ENCODE measurements at places on chromosomes 12 and 14.

GRCh38 chr14:21498540-21499526 is 12.3 kb downstream of the METTL3 start:
- peak; percentile 58 for DNase-seq

GRCh38 chr14:53619691-53620231 is 336.9 kb downstream of the BMP4 start:
- DNase-seq = no peak

DNA sequence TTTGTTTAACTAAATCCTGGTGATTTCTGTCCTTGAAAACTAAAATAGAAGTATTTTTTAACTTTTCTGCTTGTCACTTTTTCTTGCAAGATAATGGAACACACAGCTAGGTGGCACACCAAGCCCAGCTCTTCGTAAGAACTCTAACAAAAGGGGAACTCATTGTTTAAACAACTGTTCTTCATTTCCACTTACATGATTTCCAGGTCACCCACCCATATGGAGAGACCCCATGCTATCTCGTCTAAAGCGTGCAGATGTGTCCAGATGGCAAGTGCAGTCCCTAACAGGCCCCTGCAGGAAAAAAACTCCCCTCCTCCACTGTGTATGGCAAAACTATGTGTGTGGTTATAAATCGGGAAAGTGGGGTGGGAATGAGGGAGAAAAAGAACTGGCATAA is 43.3 kb upstream of the NT5DC3 start:
- DNase-seq = peak; percentile 42

GRCh38 chr12:67940780-67941243 is 48.4 kb upstream of the IFNG-AS1 start:
- no peak for DNase-seq

GRCh38 chr12:49287876-49288275 is 7.1 kb upstream of the PRPH start:
- no peak for DNase-seq

- no peak for DNase-seq
Observed at GRCh38 chr14:70708717-70709570, 67.2 kb downstream of the TTC9 start.

DNA sequence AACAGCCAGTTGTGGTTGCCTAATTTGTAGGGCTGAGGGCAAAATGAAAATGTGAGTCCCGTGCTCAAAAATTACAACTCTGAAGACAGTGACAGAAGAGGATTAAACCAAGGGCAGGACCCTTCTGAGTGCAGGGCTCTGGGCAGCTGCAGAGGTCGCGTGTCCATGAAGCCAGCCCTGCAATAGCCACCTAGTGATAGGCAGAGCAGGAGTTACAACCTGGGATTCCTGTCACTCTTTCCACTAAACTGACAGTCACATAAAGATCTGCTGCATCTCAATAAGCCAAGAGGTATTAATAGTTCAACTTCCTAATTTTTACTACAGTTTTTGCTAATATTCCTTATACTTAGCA is 94.1 kb downstream of the SLC2A13 start:
- DNase-seq = no peak
